ENCODE measurements at places on chromosomes 1 and 21. TPM values are rescaled to one million over a fixed set of nuclear protein-coding genes. Genes with fewer than 3 reads are reported as not detected.

Gene GPR61
- not detected for polyA plus RNA-seq

Gene CFH
- polyA plus RNA-seq = 8.2 TPM

Gene CHI3L1
- not detected for polyA plus RNA-seq

Gene ARHGEF16
- 3.0 TPM for polyA plus RNA-seq

Gene HFM1
- 0.08 TPM for polyA plus RNA-seq

Gene PYHIN1
- not detected for polyA plus RNA-seq

Gene TCHH
- polyA plus RNA-seq = 0.07 TPM

Gene RPS6KA1
- polyA plus RNA-seq = 14.1 TPM

Gene NUAK2
- 37.8 TPM for polyA plus RNA-seq

GRCh38 chr1:222912730-222913129 lies 97.9 kb downstream of the DISP1 start:
- no peak for DNase-seq

GRCh38 chr1:206690516-206690915 lies 5.8 kb downstream of the MAPKAPK2 start:
- DNase-seq = no peak

DNA sequence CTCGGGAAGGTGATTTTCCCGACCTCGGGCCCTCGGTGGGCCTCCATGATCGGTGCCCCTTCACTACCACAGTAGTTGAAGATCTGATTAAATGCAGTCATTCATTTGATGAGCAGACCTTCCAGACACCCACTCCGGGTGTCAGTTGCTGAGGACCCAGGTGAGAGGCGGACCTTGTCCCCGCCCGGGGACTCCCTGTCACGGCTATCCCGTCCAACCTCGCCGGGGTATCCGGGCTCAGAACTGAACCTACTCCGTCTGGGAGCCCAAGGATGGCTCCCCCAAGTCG lies 22.6 kb downstream of the RNU1-3 start:
- DNase-seq = no peak

DNA sequence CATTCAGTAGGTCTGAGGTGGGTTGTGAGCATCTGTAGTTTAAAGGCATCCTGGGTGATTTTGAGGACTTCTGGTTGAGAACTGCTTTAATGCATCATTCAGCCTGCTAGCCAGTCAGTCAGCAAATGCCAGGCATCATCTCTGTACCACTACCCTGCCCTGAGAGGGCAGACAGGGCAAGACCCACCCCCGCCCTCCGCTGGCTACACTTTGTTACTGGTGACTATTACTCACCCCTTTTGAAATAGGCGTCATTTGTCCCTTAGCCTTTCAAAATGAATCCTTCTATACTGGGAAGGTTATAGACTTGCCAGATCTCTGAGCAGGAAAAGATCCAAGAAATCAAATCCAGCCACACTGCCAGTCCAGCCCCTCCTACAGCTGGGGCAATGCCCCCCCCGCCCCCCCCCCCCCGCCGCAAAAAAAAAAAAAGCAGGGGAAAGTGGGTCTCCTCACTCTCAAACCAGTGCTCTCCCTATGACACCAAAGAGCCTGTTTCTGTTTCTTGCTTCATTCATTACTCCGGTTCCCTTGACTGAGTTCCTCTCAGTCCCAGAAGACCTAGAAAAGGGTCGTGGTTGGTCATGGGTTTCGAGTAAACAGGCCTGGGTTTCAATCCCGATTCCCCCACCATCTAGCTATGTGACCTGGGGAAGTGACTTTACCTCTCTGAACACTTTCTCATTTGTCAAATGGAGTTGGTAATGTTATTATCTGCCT lies 4.4 kb downstream of the SELENON start:
- DNase-seq = no peak

DNA sequence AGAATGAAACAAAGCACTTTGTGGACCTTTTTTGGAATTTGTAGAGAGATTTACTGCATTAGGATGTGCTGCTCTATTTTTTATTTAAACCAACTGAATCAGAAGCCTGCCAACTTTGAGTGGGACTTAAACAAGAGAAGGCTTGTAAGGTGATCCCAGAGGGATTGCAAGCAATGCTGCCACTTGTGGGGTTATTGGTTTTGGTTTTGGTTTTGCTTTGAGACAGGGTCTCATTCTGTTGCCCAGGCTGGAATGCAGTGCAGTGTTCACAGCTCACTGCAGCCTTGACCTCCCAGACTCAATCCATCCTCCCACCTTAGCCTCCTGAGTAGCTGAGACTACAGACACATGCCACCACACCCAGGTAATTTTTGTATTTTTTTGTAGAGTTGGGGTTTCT lies 32.2 kb upstream of the GNG5 start:
- DNase-seq = no peak

GRCh38 chr21:16241479-16241963 lies 511.7 kb downstream of the USP25 start:
- peak; percentile 62 for DNase-seq

DNA sequence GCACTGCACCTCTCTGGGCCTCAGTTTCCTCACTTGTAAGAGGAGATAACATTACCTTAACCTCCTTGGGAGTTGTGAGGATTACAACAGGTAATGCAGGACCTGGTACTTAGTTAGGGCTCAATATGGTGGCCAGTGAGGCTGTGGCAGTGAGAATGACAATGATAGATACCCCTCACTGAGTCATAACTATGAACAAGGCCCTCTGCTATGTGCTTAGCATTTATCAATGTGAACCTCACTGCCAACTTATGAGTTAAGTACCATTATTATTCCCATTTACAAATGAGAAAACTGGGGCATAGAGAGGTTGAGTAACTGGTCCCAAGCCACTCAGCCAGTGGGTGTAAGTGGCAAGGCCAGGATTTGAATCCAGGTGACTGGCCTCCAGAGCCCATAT lies 64.4 kb downstream of the HMGB4 start:
- DNase-seq = no peak

DNA sequence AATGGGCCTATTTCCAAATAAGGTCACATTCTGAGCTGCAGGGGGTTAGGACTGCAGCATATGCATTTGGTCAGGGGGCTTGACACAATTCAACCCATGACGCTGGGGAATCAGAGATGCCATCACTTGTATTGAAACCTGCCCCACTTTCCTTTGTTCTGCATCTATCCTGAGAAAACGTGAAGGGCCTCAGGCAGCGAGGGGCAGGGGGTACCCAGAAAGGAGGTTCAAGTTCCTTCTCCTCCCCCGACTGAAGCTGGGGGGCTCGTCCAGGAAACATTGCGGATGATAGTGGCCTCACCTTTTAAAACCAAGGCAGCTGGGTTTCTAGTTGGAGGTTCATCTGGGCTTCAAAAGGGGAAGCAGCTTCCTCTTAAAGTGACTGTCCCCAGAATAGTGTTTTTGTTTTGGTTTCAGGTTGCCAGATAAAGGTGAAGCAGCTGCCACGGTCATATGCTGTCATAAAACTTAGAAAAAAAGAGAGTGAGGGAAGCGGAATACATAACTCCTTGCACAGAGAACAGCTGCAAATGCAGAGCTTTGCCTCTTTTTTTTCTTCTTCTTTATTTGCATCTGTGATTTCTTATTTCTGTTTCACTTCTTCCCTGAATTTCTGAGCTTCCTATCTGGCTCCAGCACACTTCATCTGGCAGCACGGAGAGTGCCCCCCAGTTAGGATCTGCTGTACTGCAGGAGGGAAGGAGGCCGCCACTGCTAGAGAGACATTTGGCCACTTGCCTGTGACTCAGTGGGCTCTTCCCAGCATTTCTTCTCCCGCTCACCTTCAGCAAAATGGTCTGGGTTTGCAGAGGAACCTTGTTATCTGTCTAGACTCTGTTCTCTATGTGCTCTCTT lies 142.0 kb downstream of the AJAP1 start:
- no peak for DNase-seq

Data from A549 (cell line).